ENCODE measurements at places on chromosomes 6 and 20.

DNA sequence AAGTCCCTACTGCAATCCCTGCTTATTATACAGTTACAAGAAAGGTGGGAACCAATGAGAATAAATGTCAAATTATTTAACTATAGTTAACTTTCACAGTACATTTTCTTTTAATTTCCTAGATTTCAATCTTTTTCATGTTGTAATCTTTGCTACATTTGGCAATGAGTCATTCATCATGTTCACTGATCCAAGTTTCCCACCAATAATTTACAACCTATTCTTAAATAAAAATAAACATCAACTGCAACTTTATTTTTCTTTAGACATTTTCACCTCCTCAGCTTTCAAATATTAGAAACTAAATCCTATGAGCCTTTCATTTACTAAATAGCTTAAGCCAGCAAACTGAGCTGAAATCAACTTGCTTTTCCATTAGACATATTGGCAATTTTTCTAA is 541.3 kb upstream of the BTBD3 start:
- DNase-seq = no peak

- no peak for DNase-seq
These were observed 171.4 kb downstream of the PACRG start for GRCh38 chr6:162899148-162899547.

- no peak for DNase-seq
These were observed 57.6 kb downstream of the L3MBTL3 start for GRCh38 chr6:130075879-130076460.

DNA sequence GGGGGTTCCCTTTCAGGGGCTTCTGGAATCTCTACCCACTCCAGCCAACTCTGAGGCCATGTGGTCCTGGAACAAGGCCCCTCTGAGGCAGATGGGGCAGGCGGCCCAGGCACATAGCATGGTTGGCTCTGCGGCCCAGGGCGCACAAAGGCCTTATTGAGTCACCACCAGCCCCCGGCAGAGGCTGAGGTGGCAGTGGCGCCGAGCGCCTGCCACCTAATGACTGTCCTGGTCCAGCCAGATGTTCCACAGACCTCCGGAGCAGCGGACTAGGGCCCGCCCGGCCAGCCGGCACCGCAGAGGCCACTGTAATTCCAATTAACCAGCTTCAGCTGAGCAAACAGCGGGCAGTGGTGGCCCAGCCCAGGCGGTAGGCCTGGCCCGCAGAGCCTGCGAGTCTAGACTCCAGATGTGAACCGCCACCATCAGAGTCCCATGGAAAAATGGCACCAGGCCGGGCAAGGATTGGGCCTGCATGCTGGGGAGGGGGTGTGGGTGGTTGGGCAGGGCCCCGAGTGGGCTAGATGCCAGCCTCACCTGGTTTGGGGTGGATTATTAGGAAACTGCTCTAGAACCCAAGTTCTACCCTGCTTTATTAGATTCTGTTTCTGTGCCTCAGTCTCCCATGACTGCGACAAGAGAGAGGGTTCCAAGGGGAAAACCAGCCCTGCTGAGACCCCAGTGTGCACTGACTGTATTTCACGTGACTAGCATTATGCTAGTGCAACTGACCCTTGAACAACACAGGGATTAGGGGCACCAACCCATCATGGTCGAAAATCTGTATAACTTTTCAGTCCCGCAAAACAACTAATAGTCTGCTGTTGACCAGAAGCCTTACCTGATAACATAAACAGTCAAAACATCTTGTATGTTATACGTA is 34.1 kb upstream of the ID1 start:
- peak; percentile 70 for DNase-seq

- DNase-seq = no peak
These were observed 9.4 kb downstream of the CCNC start for GRCh38 chr6:99559057-99559456.

DNA sequence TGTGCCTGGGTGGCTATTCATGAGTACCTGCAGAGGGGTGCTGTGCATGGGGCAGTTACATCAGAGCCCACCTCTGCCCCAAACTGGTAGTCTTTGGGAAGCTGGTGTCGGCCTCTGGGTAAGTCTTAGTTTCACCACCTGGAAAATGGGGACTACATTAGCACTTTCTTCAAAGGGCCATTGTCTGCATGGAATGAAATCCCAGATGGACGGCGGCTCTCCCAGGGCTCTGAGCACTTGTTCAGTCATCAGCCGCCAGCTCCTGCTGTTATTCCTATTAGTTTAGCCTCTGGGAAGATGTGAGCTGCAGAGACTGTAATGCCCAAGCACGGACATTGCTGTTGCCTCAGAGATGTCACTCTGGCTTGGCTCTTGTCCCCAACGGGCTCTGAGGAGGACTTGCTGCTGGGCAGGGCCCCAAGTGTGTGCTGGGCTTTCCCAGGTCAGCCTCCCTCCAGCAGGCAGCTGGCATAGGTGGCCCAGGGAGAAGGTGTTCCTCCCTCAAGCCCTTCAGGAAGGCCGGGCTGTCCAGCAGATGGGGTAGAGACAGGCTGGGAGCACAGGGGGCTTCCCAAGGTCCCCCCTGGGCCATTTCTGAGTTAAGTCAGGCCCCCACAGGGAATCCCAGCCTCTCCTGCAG is 268.3 kb downstream of the TFAP2C start:
- DNase-seq = no peak

DNA sequence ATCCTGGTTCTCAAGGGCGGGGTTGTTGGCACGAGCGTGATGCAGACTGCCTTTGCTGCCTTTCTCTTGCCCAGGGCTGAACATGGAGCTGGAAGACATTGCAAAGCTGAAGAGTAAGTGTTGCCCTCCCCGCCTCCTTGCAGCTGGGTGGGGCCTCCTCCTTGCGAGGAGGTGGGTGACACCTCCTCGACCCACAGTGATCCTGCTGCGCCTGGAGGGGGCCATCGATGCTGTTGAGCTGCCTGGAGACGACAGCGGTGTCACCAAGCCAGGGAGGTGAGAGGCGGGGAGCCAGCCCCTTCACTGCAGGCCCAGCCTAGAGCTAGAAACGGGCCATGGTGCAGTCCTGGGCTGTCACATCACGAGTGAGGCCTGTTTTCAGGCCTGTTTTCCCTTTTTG is 18.4 kb upstream of the TNFRSF6B start:
- no peak for DNase-seq

DNA sequence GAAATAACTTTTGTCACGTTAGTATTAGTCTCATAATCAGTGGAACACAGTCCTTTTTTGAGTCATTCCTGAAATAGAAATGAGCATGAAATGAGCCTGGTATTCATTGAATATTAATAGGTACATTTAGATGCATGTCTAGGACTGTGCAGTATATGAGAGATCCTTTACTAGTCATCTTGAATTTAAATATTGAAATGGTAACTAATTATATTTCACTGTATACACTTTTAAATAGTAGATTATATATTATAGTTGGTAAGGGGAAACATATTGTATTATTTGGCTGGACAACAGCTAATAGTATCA is 59.4 kb downstream of the RSPO3 start:
- DNase-seq = no peak

DNA sequence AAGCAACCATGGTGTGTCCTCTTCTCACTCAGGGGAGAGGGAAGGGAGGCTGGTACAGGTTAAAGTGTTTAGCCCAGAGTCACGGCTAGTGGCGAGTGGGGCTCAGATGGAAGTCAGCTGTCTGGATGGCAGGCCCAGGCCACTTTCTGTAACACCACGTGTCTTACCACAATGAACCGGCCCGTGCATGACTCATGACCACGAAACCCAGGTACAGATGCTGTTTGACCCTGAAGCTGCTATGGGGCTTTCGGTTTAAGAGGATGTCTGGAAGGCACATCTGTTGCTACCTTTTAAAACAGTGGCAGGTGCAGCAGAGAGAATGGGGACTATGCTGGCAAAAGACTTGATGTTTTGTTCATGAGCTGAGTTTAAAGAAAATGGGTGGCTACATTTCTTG is 36.5 kb upstream of the MPC1 start:
- DNase-seq = no peak

GRCh38 chr6:81722506-81723223 is 29.8 kb downstream of the TENT5A start:
- DNase-seq = no peak

- no peak for DNase-seq
These were observed 613.5 kb downstream of the PTPRT start for GRCh38 chr20:42576167-42576566.

DNA sequence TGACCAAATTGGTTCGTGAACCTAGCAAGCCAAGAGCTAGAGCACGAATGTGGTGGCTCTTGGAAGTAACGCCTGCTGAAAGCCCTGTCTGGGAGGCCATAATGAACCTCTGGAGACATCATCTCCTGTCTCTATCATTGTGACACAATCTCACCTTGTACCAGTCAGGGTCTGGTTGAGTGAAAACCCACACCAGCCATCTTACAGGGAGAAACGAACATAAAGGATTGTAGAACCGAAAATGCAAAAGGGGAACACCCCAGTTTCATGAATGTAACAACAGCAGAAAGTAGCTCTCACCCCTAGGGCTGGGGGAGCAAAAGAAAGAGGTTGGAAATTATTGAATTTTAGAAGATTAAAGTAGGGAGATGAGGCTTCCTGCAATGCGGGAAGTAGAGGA is 50.9 kb upstream of the TAB2 start:
- DNase-seq = no peak

DNA sequence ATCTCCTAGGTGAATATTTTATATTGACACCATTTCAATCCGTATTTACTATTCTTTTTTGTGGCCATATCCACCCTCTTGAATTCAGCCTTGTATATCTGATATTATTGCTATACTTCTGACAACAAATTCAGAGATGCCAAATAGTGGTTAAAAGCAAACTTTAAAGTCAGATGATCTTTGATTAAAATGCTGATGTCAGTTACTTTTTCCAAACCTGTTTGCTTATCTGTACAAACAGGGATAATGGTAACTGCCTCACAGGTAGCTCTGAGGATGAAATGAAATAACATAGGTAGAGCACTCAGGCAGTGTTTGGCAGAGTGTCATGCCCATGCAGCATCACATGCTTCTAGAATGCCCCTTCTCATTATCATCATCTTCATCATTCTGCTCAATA is 19.2 kb downstream of the PPIL6 start:
- DNase-seq = no peak
